ENCODE measurements at places on chromosomes 11 and 22. TPM values are rescaled to one million over a fixed set of nuclear protein-coding genes. Genes with fewer than 3 reads are reported as not detected.

Gene C11orf86
- total RNA-seq: not detected

Gene MYO7A
- 8.0 TPM for total RNA-seq

Gene DKK3
- 84.7 TPM for total RNA-seq

Gene IGLL1
- total RNA-seq: not detected

Gene KLHDC7B
- total RNA-seq: not detected
